ENCODE measurements at places on chromosomes 5 and 9.

GRCh38 chr9:137021979-137022661, 5.9 kb downstream of the ABCA2 start:
- DNase-seq = peak; percentile 99

DNA sequence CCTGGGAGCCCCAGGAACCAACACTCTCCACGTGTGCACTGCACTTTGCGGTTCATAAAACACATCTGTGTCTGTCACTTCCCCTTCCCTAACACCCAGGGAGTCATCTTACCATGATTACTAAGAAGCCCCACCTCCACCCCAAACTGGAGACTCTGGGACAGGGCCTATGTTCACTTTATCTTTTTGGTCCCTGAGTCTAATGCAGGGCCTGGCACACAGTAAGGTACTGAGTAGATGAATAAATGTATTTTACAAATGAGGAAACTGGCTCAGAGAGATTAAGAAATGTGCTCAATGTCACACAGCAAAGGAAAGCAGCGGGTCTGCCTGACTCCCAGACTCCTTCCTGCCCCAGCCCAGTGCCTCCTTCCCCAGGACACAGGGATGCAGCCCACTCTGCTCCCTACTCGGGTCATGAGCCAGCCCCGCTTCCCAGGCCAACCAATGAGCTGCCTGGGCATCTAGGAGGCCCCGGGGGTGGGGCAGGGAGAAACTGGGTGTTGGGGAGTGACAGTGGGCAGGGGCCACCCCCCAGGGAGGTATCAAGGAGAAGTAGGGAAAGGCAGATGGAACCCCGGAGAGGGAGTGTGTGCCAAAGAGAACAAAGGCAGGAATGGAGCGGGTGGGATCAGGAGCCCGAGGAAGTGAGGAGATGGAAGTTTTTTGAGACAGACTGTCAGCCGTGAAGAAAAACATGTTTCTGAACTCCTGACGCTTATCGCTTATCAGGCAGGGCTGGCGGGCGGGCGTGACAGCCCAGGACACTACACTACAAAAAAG, 30.5 kb downstream of the SHB start:
- no peak for DNase-seq

- no peak for DNase-seq
Measured at GRCh38 chr9:127161081-127161624, 38.7 kb upstream of the ANGPTL2 start.

- DNase-seq = no peak
Measured at GRCh38 chr9:135055181-135055580, 32.3 kb upstream of the OLFM1 start.

- no peak for DNase-seq
Measured at GRCh38 chr5:73797132-73797510, 171.1 kb downstream of the ARHGEF28 start.

DNA sequence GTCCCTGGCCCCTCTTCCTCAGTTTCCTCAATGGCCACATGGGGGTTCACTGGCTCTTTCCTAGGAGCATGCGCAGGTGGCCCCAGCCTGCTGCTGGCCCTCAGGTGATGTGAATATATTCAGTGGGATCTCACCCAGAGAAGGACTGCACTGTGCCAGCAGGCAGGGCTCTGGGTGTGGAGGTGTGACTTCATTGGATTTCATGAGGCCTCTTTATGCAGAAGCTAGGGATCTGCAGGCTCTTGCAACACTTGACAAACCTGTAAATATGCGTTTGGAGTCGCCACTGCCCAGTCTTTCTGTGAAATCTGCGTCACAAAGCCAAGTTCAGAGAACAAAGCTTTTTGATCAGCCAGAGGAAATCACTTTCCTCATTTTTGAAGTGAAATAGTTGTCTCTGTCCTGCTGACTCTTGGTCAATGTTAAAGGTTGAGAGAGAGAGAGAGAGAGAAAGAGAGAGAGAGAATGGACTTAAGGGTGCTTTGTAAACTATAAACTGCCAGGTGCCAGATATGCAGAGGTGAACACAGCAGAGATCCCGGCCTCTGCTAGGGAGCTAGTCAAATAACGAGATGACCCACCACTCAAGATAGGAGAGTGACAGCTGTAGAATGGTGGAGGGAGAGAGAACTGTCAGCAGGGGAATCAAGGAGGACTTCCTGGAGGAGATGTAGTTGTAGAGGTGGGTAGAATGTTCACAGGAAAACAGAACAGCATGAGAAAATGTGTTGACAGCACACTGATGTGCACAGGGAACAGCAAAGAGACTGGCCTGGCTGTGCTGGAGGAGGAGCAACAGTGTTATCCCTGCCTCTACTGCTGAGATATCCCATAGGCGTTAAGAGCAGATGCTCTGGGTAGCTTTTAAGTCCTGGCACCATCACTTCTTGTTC, 167.0 kb upstream of the ZNF618 start:
- DNase-seq = no peak

DNA sequence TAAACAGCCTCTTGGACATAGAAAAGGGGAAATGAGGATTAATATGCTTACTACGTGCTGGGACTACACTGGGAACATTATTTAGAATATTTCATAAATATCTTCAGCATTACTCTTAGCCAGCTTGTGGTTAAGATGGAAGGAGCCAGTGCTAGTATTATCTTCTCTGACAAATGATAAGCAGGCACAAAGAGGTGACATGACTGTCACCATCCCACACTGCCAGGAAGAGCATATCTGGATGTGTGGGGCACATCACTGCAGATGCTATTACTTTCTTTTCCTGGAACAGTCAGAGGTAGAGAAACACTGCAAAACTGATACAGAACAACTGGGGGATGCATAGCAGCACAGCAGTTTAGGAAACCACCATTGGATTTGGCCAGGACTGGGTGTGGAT, 281.0 kb upstream of the TNC start:
- no peak for DNase-seq
